ENCODE measurements at places on chromosomes 3 and 15.

DNA sequence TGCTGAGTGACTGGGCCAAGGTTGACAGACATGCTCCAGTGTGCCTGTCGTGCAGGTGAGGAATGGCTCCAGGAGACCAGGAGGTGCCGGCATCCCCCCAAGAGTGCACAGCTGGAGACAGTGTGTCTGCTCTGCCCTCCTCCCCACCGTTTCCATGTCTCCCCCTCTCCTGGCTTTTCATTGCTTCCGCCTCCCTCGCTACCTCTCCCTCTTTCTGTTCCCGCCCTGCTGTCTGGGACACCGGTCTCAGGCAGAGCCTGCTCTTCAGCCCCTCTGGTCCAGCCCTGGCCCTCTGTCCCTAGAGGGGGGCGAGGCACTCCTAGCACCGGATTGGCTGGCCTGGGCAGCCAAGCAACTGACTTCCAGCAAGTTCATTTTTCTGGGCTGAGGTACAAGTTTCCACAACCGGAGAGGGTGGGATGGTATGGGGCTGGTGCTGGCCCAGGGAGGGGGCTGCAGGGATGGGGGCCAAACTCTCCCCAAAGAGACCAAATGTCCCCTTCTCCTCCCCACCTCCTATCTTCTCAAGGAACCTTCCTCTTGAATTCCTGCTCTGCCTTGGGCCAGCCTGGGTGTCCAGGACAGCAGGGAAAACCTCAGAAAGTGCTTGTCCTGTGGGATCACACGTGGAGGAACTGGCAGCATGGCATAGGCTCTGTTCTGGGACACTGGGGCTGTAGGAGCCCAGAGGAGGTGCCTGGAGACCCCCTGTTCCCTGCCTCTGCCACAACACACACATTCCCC, 32.6 kb downstream of the PRKCD start:
- no peak for DNase-seq

GRCh38 chr3:60552581-60552980, 698.7 kb downstream of the FHIT start:
- DNase-seq = no peak

DNA sequence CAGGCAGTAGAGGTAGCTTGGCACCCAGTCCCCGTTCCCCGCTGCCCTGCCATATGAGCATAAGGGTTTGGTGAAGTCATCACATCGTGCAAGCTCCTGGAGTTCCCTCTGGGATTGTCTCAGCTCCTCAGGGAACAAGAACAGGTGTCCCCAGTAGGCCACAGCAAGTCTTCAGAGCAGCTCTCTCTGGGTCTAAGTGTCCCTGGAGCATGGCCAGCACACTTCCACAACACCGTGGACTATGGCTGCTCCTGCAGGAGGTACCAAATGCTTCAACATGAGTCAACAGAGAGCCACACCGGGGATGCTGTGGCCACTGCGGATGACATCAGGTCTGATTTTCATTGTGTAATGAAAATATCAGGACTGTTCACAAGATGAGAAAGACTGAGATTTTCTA, 23.1 kb downstream of the ABHD6 start:
- DNase-seq = no peak

GRCh38 chr3:30282154-30282696, 324.2 kb upstream of the TGFBR2 start:
- DNase-seq = no peak

DNA sequence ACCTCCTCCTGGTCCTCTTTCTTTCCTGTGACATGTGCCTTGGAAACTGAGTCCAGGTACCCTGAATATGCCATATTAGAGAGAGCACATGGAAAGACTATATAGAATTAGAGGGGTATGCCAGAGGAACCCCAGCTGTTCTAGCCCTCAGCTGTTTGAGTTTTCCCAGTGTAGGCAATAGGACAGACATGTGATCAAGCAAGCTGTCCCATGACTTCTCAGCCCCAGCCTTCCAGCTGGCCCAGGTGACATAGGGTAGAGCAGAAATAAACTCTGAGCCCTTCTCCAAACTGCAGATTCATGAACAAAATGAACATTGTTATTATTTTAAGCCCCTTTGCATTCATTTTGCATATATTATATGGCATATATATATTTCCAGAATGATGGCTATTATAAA, 118.7 kb downstream of the PPM1L start:
- no peak for DNase-seq

GRCh38 chr15:36644191-36644896, 64.9 kb downstream of the CDIN1 start:
- no peak for DNase-seq
